ENCODE measurements at places on chromosomes 2 and 18. TPM values are rescaled to one million over a fixed set of nuclear protein-coding genes. Genes with fewer than 3 reads are reported as not detected.
A peak's percentile ranks its signal among the peaks of the same experiment; 100 is the strongest.

ANAPC1 gene
- 58.3 TPM for total RNA-seq

RAB27B gene
- total RNA-seq, result not detected

CCDC138 gene
- 10.6 TPM for total RNA-seq

INO80D gene
- 19.3 TPM for total RNA-seq

ATL2 gene
- 45.5 TPM for total RNA-seq

DNA sequence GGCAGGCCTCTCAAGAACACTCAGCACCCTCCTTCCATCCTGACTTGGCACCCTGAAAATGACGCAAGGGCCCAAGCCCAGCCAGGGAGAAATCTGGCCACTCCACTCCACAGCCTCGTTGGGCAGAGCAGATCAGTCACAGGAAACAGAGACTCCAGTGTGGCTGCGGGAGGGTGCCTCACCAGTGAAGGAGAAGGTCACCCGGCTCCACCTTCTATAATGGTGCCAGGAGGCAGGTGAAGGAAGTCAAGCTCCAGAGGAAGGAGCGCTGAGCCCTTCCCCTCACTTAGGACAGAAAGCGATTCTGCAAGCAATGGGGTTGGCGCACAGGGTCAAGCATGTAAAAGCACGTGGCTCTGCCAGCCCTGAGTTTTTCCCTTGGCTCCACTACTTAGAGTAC lies 35.3 kb downstream of the CRACDL start:
- DNase-seq, result no peak
- H3K4me3 ChIP-seq, result no peak overlapping the region
- no peaks in the 10 kb centered on the region for H3K4me1 ChIP-seq
- H3K36me3 ChIP-seq, result no peaks in the 10 kb centered on the region
- no peak overlapping the region for H3K27ac ChIP-seq

DNA sequence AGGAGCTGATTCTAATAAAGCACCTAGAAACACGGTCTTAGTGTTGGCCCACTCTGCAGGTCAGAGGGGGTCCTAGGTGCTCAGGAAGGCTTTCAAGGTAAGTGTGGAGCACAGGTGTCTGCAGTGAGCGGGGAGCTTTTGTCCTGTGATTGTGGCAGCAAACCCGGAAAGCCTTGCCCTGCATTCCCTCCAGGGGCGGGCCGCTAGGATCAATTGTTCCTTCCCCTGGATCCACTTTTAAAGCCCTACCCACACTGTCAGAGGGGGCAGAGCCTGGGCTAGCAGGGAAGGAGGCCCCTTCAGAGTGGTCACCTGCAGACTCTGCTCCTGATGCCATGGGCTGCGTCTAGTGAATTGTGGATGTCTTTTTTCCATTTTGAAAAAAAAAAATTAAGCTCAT lies 176.0 kb downstream of the CTIF start:
- H3K27me3 ChIP-seq, result no peaks in the 10 kb centered on the region
- H3K4me1 ChIP-seq, result peaks cover 25% of the 10 kb centered on the region
- no peak overlapping the region for H3K27ac ChIP-seq
- H3K36me3 ChIP-seq, result no peaks in the 10 kb centered on the region

DNA sequence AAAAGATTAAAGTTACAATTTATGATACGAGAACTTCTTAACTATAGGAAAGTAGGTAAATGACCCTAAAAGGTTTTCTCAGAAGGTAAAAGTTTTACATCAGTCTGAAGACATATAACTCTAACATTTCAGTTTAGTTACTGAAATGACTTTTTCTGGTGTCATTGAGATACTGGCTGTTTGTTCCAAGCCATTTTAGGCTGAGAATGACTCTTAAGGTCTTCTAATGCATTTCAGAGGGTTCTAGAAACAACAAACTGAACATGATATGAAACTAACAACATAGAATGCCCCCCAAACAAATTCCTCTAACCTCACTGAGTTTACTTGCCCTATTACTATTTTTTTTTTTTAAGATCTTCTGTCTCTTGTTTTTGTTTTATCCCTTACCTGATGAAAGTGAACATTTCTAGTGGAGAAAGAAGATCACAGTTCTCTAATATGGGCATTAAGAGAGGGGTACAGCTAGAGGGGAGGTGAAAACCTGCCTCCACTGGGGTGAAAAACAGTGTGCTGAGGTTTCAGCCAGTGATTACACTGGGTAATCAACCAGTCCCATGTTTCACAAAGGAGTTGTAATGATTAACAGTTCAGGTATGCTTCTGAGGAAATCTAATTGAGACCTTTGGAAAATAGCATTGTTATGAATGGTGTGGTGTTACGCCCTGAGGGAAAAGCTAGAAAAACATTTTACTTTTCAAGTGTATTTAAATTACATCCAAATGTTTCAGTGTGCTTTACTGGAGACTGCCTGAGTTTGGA lies 11.2 kb downstream of the NABP1 start:
- no peaks in the 10 kb centered on the region for H3K27me3 ChIP-seq
- H3K27ac ChIP-seq, result peak overlapping the region; percentile 34
- no peak overlapping the region for H3K4me3 ChIP-seq
- DNase-seq, result peak; percentile 71
- H3K4me1 ChIP-seq, result peaks cover 29% of the 10 kb centered on the region

GRCh38 chr18:46856973-46857372 lies 60.3 kb downstream of the PIAS2 start:
- peaks cover 3% of the 10 kb centered on the region for H3K4me1 ChIP-seq
- H3K27me3 ChIP-seq, result no peaks in the 10 kb centered on the region
- DNase-seq, result no peak
- H3K4me3 ChIP-seq, result no peak overlapping the region
- H3K36me3 ChIP-seq, result no peaks in the 10 kb centered on the region

DNA sequence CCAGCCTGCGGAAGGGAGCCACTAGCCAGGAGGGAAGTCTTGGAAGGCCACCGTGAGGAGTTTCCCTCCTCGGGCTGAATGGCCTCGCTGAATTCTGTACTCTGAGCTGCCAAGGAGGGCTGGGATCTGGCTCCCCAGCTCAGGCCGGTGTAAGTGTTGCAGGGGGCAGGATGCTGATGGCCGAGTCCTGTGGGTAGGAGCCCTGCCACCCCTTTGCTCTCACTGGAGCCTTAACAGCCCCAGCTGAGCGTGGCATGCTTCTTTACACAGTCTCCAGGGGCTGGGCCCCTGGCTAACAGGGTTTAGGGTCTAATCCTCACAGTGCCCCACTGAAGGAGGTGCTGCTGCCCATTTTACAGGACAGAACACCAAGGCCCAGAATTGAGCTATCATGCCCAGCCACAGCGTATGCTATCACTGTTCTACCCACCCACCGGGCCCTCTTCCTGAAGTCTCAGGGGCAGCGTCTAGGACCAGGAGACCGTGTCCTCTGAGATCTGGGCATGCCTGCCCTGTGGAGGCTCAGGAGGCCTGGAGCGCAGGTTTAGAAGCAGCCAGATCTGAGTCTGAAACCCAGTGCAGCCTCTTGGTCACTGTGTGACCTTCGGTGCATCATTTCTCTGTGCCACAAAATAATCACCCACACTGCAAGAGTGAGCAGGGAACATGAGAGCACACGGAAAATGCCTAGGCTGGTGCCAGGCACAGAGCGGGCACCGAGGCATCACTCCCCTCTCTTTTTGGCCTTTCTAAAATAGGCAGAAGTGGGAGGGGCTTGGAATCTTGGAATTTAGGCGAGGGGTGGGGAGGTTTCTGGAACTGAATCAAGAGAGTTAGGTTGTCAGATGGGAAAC lies 42.9 kb downstream of the TMEM37 start:
- H3K27ac ChIP-seq, result no peak overlapping the region
- no peaks in the 10 kb centered on the region for H3K36me3 ChIP-seq
- H3K27me3 ChIP-seq, result no peaks in the 10 kb centered on the region
- no peak for DNase-seq
- H3K4me3 ChIP-seq, result no peak overlapping the region

GRCh38 chr2:10035633-10036032 lies 7.7 kb upstream of the KLF11 start:
- H3K4me3 ChIP-seq, result no peak overlapping the region
- H3K27ac ChIP-seq, result no peak overlapping the region
- peaks cover 24% of the 10 kb centered on the region for H3K4me1 ChIP-seq
- H3K27me3 ChIP-seq, result no peaks in the 10 kb centered on the region
- no peak for DNase-seq

DNA sequence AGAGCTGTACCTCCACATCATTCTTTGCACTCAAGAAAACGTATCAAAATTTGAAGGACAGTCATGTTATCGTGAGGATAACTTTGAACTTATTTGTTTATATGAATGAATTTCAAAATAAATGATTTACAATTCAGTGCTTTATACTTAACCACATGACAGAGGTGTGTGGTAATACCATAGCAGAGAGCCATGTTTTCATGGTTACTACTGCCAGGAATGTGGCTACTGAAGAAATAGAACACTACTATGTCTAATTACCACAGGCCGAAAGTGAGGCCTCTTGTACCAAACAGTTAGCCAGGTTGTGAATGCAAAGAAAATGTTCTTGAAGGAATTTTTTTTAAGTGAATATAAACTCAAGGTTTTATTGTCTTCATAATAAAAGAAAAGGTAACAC lies 49.2 kb downstream of the AAK1 start:
- H3K27me3 ChIP-seq, result no peaks in the 10 kb centered on the region
- H3K4me3 ChIP-seq, result no peak overlapping the region
- H3K27ac ChIP-seq, result no peak overlapping the region
- H3K4me1 ChIP-seq, result no peaks in the 10 kb centered on the region

- no peaks in the 10 kb centered on the region for H3K4me1 ChIP-seq
- no peaks in the 10 kb centered on the region for H3K36me3 ChIP-seq
- no peak overlapping the region for H3K27ac ChIP-seq
- H3K27me3 ChIP-seq, result no peaks in the 10 kb centered on the region
- DNase-seq, result no peak
Measured at GRCh38 chr2:6667326-6667725, 198.4 kb downstream of the CMPK2 start.

DNA sequence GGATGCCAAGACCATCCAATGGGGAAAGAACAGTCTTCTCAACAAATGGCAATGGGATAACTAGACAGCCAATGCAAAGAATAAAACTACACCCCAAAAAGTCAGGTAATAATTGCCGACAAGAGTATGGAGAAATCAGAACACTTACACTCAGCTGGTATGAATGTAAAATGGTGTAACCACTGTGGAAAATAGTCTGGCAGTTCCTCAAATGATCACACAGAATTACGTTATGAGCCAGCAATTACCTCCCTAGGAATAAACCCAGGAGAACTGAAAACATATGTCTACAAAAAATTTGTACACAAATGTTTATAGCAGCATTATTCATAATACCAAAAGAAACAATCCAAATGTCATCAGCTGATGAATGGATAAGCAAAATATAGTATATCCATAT lies 8.8 kb downstream of the IWS1 start:
- no peak for DNase-seq
- peaks cover 13% of the 10 kb centered on the region for H3K4me1 ChIP-seq
- peaks cover 3% of the 10 kb centered on the region for H3K36me3 ChIP-seq

- H3K27me3 ChIP-seq, result no peaks in the 10 kb centered on the region
Measured at GRCh38 chr18:62258093-62258492, 67.0 kb upstream of the TNFRSF11A start.

DNA sequence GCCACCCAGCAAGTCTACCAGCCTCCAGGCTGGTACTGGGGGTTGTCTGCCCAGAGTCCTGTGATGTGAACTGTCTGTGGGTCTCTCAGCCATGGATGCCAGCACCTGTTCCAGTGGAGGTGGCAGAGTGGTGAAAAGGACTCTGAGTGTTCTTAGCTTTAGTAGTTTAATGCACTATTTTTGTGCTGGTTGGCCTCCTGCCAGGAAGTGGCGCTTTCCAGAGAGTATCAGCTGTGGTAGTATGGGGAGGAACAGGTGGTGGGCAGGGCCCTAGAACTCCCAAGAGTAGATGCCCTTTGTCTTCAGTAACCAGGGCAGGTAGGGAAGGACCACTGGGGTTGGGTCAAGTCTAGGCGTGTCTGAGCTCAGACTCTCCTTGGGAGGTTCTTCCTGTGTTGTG lies 356.7 kb downstream of the STK39 start:
- H3K27me3 ChIP-seq, result no peaks in the 10 kb centered on the region
- H3K36me3 ChIP-seq, result no peaks in the 10 kb centered on the region
- no peak overlapping the region for H3K4me3 ChIP-seq
- no peak for DNase-seq

DNA sequence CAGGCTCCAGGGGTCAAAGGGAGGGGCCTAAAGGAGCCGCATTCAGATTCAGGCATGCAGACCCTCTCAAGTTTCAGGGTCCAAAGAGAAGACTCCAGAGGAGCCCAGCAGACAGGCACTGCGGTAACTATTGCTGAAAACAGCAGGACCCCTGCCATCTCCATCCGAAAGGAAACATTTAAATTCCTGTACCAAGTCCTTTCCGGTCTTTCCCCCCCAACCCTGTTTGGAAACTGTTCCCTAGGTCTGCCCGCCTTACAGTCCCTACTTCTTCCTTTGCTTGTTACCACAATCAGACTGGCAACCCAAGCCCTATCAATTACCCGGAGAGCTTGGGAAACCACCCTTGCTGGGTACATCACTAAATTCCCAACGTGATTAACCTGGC lies 82.0 kb downstream of the DNMT3A start:
- no peaks in the 10 kb centered on the region for H3K4me1 ChIP-seq
- no peaks in the 10 kb centered on the region for H3K36me3 ChIP-seq

DNA sequence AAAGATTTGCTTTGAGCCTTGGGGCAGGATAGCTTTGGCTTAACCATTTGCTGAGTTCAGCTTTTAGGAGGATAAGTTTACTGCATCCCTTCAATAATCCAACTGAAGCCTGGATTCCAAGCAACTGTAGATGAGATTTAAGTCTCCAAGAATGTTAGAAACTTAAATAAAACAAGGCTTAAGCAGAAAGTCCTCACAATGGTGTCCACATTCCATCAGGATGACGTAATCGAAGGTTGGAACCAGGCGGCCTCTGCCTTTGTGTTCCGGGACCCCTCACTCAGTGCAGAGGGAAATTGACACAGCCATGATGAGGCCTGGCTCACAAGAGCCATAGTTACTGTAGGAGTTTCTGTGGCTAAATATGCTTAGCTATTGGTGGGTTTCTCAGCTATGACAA lies 260.4 kb downstream of the LPIN1 start:
- H3K4me1 ChIP-seq, result peaks cover 27% of the 10 kb centered on the region
- peak overlapping the region; percentile 4 for H3K27ac ChIP-seq
- peak; percentile 59 for DNase-seq

DNA sequence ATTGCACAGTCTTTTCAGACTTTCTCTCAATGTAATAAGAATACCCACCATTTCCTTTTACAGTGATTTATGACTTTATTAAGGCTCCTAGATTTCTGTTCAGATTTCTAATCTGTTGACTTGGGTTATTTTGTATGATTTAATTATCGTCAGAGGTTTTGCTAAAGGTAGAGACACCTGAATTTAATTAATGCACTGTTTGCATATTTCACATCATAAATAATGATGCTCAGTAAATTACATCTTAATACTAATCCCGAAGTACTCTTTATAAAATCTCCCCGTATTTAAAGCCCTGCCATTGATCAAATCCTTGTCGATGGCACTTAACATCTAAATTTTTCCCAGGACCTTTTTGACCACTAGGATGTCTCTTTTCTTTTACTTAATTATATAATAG lies 399.9 kb downstream of the MEIS1 start:
- no peak overlapping the region for H3K4me3 ChIP-seq
- no peaks in the 10 kb centered on the region for H3K36me3 ChIP-seq

DNA sequence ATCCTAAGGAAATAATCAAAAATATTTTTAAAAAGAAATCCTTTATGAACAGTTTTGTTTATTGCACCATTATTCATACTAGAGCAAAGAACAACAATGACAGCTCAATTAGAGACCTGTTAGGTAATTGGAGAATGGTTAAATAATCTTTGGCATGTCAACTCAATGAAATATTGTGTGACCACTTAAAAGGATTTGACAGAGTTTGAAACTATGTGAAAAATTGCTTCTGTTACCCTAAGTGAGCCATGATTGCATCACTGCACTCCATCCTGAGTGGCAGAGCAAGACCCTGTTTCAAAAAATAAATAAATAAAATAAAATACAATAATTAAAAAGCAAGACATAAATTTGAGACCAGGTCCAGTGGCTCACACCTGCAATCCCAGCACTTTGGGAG lies 66.1 kb upstream of the ATP8B1 start:
- H3K27me3 ChIP-seq, result no peaks in the 10 kb centered on the region
- no peaks in the 10 kb centered on the region for H3K36me3 ChIP-seq

GRCh38 chr2:10993001-10993481 lies 81.3 kb downstream of the KCNF1 start:
- H3K4me3 ChIP-seq, result no peak overlapping the region
